Stimulated activated naive CD8-positive, alpha-beta T cell treated with anti-CD3 and anti-CD28 coated beads, Interleukin-15, Interleukin-2, amounts not matched to agents 100 U/mL and 50 U/mL, for 24 hours (primary cell): ENCODE measurements at places on chromosomes 6 and 20.
A peak's percentile ranks its signal among the peaks of the same experiment; 100 is the strongest.

GRCh38 chr6:16840291-16840690, 79.0 kb upstream of the ATXN1 start:
- no peak for DNase-seq

DNA sequence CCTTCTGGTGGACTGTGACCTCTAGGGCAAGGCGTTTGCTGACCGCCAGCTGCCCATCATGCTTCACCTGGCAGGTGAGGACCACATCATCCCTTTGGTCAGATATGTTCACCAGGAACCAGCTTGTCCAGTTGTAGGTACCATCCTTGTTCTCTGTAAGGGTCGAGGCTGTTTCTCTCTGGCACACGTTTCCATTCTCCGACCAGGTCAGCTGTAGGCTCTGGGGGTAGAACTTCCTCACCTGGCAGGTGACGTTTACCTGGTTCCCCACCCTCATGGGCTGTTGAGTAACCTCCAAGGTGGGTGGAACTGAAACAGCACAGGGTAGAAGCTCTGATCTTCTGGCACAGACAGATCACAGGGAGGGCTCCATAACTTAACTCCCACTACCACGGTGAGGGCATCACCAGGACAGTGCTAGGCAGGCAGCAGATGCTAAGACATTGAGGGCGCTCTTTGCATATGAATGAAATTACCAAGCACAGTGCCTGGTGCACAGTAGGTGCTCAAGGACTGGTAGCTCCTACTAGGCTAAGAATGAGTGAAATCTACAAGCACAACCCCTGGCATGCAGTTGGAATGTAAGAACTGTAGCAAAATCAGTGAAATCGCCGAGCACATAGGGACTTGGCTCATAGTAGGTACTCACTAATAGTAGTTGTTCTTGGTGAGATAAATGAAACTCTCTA, 15.6 kb upstream of the SIRPB1 start:
- no peak for DNase-seq

DNA sequence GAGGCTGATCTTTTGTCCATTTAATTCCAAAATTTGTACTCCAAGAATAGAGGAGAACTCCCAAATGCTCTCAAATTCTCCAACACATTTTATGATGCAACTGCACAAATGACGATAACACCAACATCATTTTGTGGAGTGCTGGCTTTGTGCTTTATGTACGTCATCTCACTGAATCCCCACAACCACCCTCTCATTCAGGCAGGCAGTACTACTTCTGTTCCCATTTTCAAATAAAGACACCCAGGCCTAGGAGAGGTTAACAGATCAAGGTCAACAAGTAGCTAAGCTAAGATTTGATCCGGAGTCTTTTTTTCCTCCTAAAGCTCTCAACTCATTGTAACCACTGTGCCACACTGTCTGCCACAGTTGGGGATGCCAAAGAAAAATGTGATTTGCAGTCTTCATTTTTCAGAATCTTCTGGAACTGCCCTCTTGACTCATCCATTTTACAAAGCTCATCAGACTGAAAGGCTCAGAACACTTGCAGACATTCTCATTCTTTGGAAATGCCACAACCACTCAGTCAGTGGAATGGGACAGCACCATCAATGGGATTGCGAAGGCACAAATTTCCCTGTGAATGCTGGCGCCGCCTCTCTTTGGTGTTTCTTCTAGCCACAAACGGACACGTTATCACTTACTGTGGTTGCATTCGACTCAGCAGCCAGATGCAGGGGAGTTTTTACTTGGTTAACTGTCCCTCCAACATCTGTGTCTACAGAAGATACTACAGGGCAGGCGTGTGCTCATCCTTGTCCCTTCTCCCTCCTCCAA, 184.4 kb downstream of the GJA10 start:
- DNase-seq, result peak; percentile 77

DNA sequence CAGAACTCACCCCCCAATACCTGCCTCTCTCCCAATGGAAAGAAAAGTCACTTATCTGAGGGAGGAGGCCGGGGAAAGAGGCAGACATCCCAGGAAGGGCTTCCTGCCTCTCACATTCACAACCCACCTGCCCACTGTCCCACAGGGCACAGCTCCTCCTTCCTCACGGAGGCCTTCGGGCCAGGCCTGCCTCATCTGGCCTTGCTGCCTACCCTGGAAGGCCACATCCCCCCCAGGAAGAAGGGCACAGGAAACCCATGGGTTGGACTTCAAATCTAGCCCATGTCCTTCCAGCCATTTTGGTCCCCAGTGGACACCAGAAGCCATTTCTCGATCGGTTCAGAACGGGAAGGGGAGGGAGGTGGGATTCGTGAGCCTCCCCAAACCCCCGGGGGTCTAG, 162.0 kb downstream of the PREX1 start:
- DNase-seq, result no peak

DNA sequence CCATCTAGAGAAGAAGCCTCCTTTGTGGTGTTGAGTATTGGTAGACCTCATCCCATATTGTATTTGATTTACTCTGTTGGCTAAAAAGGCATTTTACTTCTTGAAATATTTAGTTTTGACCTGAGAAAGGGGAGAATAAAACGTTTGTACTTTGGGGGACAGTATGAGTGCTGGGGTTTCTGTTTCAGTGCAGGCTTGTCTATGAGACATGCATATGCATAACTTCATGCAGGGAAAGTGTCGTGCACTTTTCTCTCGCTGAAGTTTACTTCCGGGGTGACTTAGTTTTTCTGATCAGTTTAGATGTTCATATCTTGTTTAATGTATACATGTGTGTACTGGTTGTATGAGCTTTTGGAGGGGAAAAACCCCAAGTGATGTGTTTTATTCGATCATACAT, 59.5 kb downstream of the UTRN start:
- no peak for DNase-seq

DNA sequence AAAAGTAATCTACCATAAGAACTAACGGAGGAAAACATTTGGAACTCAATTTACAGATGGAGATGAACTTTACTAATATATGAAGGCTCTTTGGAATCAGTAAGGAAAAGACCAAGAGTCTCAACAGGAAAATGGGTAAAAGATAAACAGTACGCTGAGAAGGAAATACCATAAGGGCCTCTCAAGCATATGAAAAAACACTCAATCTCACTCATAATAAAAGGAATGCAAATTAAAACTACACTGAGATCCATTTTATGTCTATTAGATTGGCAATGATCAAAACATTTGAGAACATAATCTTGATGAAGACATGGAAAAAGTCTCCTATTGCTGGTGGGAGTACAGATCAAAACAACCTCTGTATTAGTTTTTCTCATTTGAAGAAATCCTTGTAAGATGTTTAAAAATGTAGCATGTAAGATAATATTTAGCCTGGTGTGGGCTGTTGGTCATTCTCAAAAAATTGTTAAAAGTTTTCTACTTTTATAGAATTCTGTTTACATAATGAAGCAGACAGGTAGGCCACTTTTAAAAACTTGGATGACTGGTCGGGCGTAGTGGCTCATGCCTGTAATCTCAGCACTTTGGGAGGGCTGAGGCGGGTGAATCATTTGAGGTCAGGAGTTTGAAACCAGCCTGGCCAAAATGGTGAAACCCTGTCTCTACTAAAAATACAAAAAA, 14.5 kb downstream of the REV3L start:
- DNase-seq, result no peak

DNA sequence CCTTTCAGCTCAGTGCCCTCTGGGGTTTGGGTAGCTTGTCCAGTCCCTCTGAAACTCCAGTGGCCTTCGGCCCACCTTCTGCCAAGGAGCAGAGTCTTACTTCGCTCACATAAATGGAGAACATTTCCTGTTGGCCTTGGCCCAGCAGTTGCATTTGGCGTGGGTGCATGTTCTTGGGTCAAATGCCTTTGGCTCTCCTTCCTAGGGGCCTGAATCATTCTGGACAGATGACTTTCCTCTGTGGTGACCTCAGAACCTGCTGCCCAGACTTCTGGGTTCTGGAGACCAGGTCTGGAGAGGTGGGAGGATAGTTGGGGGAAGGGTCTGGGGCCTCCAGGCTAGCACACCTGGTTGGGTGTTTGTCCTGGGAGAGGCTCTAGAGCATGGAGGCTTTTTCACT, 29.3 kb downstream of the BCAS4 start:
- no peak for DNase-seq

DNA sequence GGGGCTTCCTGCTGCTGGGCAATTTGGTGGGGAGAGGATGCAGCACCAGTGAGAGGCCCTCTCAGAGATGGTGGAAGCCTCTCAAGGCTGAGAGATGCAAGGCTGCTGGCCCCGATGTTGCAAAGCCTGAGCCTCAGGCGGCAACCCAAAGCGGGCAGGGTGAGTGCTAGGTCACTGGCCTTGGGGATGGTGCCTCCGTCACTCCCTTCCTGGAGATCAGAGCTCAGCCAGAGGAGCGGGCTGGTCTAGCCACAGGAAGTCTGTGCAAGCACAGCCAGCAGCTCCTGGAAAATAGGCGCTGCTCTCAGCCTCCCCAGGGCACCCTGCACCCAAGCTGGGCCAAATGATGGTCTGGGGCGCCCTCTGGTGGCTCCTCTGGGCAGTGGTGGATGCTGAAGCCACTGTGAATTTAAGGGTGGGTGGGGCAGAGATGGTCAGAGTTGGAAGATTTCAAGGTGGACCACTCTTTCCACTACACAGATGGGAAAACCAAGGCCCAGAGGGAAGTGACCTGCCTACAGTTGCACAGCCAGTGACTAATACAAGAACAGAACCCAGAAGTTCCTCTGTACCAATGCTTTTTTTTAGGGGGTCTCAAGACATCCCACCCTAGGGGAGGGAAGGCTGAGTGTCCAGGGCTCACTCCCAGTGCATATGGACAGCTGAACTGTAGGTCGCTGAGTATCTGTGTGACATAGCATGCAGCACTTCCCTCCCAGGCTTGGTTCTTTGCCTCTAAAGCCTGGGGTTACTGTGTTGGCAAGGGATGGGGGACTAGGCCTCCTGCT, 20.8 kb downstream of the C20orf203 start:
- DNase-seq, result peak; percentile 90

DNA sequence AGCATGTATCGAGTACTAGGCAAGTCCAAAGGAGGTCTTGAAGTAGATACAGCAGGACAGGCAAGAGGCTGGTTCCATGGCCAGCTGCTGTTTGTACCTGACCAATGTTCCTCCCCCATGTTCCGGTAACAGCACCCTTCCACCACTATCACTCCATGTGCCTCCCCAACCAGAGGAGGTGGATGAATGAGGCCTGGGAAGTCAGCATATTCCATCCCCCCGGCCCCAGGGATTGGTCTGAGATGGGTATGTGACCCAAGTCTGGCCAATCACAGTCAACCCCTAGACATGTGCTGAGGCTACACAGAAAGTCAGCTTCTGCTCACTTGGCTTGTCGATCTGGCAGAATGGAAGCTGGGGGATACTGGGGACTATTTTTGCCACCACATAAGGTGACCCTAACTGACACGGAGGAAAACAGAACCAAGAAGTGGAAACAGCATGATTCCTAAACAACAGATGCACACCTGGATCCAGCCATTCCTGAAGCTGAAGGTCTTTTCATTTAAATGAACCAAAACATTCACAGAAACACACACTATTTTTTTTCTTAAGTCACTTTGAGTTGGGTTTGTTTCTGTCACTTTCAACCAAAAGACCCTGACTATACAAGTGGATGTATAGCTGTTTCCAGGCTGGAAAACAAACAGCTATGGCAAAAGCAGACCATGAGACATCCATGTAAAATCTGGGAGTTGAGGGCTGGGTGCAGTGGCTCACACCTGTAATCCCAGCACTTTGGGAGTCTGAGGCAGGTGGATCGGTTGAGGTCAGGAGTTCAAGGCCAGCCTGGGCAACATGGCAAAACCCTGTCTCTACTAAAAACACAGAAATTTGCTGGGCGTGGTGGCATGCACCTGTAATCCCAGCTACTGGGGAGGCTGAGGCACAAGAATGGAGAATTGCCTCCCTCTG, 70.4 kb upstream of the PTPN1 start:
- DNase-seq, result no peak
